SK-N-SH (cell line): ENCODE measurements at places on chromosomes 1 and 21. TPM values are rescaled to one million over a fixed set of nuclear protein-coding genes. Genes with fewer than 3 reads are reported as not detected.

- DNase-seq = no peak
- H3K4me3 ChIP-seq = no peak overlapping the region
- H3K36me3 ChIP-seq = no peaks in the 10 kb centered on the region
- H3K4me1 ChIP-seq = peaks cover 11% of the 10 kb centered on the region
Measured at GRCh38 chr1:230875370-230875769, 7.0 kb upstream of the C1orf198 start.

DNA sequence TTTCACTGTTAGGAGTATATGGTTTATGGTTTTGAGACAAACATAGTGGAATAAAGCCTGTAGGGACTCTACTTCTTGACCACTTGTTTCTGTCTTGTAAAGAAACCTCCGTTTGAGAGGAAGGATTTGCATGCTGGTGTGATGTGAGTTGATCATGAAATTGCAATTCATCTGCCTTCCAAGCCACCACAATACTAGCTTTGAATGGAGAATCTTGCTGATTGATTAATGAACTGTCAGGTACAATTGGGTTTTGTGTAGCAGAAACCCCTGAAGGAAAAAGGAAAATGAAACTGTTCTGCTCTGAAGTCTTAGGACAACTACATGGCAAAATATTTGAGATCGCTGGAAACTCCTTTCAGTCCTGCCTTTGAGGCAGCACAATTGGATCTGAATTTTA, 90.7 kb downstream of the VPS13D start:
- H3K36me3 ChIP-seq = peaks cover 33% of the 10 kb centered on the region
- H3K4me3 ChIP-seq = no peak overlapping the region
- DNase-seq = no peak

DNA sequence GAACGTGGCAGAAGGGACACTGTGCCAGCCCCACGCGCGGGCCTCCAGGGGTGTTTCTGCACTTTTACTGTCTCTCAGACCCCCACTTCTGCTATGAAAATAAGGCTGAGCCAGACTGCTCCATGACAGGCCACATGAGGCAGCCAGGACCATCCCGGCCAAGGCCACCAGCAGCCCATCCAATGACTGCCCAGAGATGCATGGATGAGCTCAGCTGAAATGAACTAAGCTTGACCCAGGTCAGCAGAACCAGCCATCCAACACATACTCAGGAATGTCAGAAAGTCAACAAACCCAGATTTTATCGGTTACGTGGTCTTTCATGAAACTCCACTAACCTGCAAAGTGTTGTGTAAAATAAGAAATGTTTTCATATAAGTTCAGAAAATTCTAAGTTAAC, 51.2 kb downstream of the CCDC185 start:
- no peaks in the 10 kb centered on the region for H3K36me3 ChIP-seq
- H3K27me3 ChIP-seq = no peaks in the 10 kb centered on the region
- no peak overlapping the region for H3K27ac ChIP-seq
- no peaks in the 10 kb centered on the region for H3K4me1 ChIP-seq

Gene COL16A1
- 9.0 and 10.4 TPM in 2 replicates for polyA plus RNA-seq

DNA sequence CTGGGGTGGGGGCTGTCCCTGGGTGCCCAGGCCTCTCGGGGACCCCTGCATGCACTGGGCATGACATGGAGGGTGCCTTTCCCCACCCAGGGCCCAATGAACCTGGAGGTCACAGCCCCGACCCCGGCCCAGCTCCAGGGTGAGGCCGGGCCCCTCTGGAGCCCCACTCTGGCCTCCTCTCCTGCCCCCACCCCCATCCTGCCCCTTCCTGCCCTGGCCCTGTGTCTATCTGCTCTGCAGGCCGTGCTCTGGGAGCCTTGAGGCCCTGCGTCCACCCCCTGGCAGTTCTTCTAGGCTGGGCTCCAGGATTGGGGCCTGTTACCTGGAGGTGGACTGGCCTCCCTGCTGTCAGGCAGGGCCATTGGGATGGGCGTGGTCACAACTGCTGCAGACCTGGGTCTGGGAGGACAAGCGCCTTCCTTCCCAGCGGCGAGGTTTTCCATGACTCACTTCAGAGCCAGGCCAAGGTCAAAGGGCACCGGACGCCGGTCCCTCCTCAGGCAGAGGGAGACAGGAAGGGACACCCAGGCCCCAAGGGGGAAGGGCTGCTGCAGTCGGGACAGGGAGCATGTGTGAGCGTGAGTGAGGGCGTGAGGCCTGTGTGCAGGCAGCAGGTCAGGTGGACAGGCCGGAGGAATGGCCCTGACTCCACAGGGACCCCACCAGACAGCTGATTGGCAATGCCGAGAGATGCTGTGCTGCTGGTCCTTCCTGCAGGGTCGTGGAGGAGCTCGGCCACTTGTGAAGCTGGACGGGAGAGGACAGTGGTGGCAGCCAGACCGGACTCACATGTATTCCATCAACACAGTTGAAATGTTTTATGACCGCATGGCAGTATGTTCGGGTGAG, 31.1 kb upstream of the POFUT2 start:
- H3K4me1 ChIP-seq = peaks cover 25% of the 10 kb centered on the region
- no peaks in the 10 kb centered on the region for H3K27me3 ChIP-seq
- peak overlapping the region; percentile 87 for H3K27ac ChIP-seq
- H3K36me3 ChIP-seq = no peaks in the 10 kb centered on the region
- no peak overlapping the region for H3K4me3 ChIP-seq
- no peak for DNase-seq

GRCh38 chr1:170804419-170804818, 130.9 kb upstream of the MROH9 start:
- peaks cover 6% of the 10 kb centered on the region for H3K4me1 ChIP-seq
- H3K27ac ChIP-seq = peak overlapping the region; percentile 100
- H3K27me3 ChIP-seq = no peaks in the 10 kb centered on the region

Gene ASH1L
- polyA plus RNA-seq = 13.4 and 13.7 TPM in 2 replicates

- no peak overlapping the region for H3K27ac ChIP-seq
- H3K36me3 ChIP-seq = no peaks in the 10 kb centered on the region
- peaks cover 8% of the 10 kb centered on the region; the same call in 1 of the 2 replicates for H3K4me1 ChIP-seq
- no peak for DNase-seq
Measured at GRCh38 chr1:94079080-94079940, 41.6 kb downstream of the ABCA4 start.

- H3K4me1 ChIP-seq = no peaks in the 10 kb centered on the region
- DNase-seq = no peak
- H3K27ac ChIP-seq = no peak overlapping the region
- H3K27me3 ChIP-seq = no peaks in the 10 kb centered on the region
Measured at GRCh38 chr1:160541622-160542302, 18.7 kb upstream of the SLAMF6 start.

Gene ITLN1
- not detected in 2 replicates for polyA plus RNA-seq

GRCh38 chr1:87510540-87510939, 181.9 kb downstream of the LMO4 start:
- peaks cover 4% of the 10 kb centered on the region; the same call in 1 of the 2 replicates for H3K4me1 ChIP-seq
- H3K27ac ChIP-seq = no peak overlapping the region
- H3K27me3 ChIP-seq = no peaks in the 10 kb centered on the region
- H3K4me3 ChIP-seq = no peak overlapping the region
- no peak for DNase-seq

DNA sequence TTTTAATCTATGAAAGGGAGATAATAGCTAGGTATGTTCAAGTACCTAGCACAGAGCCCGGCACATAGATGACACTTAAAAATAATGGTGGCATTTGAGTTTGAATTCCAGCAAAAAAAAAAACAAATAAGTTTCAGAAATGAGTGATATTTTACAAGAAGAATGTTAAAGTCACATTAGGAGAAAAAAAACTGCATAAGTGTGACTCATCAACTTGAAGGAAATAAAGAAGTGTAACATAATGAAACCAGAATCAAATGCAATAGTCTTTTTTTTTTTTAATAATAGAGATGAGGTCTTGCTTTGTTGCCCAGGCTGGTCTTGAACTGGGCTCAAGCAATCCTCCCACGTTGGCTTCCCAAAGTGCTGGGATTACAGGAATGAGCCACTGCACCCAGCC, 17.1 kb downstream of the DNASE2B start:
- no peak overlapping the region for H3K27ac ChIP-seq
- H3K4me1 ChIP-seq = no peaks in the 10 kb centered on the region
- no peaks in the 10 kb centered on the region for H3K36me3 ChIP-seq
- no peak for DNase-seq
- H3K4me3 ChIP-seq = no peak overlapping the region
- H3K27me3 ChIP-seq = no peaks in the 10 kb centered on the region

Gene HTR6
- 0.05 and 0.10 TPM in 2 replicates for polyA plus RNA-seq

DNA sequence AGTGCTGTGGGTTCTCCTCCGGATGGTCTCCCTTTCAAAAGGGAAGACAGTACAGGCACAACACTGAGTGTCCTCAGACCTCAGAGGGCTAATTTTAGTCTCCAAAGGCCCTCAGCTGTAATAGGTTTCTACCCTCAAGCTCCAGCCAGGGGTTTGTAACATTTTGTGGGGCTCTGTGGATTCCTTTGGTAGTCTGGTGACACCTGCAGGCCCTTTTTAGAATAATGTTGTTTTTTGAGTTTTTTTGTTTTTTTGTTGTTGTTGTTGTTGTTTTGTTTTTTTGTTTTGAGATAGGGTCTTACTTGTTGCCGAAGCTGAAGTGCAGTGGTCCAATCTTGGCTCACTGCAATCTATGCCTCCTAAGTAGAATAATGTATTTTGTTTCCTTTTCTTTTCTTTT, 15.0 kb upstream of the TMEM201 start:
- H3K4me1 ChIP-seq = no peaks in the 10 kb centered on the region
- peaks cover 14% of the 10 kb centered on the region for H3K36me3 ChIP-seq
- H3K27me3 ChIP-seq = no peaks in the 10 kb centered on the region
- H3K27ac ChIP-seq = no peak overlapping the region

Gene C4BPA
- polyA plus RNA-seq = not detected in 2 replicates

DNA sequence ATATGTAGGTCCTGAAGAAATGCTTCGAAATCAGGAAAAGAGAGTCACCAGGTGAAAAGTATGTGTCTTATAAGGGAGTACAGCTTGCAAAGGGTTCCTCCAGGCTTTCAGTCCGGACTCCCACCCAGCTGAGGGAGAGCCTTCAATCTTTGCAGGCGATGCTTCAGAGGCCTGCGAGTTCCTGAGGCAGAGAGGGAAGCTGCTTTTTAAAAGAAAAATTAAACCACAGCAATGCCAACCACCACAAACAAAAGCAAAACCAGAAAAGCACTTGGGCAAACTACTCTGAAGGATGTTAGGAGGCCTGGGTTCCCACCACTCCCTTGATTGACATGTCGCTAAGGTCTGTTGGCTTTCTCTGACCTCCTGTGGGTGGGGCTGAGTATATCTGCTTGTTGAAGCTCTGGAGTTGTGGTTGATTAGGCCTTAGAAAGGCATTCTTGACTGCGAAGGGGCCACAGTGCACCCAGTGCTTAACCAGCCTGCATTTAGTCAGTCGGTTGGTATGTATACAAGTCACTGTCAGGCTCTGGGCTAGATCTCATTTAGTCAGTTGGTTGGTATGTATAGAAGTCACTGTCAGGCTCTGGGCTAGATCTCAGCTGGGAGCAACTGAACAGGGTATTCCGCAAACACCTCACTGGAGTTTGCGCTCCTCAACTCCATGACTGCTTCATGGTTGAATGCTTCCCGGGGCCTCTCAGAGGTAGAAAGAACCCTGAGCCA, 1.2 kb downstream of the NIPAL3 start:
- H3K36me3 ChIP-seq = peaks cover 6% of the 10 kb centered on the region
- peak overlapping the region; percentile 91 for H3K4me3 ChIP-seq
- H3K4me1 ChIP-seq = peaks cover 32% of the 10 kb centered on the region

- H3K27ac ChIP-seq = no peak overlapping the region
- H3K36me3 ChIP-seq = peaks cover 11% of the 10 kb centered on the region
- no peak for DNase-seq
Measured at GRCh38 chr1:156551066-156551643, 21.2 kb downstream of the IQGAP3 start.

GRCh38 chr1:204417074-204417997, 5.7 kb upstream of the PPP1R15B start:
- no peaks in the 10 kb centered on the region for H3K27me3 ChIP-seq
- peaks cover 29% of the 10 kb centered on the region for H3K4me1 ChIP-seq
- DNase-seq = peak; percentile 65
- peak overlapping the region; percentile 90 for H3K27ac ChIP-seq
- no peaks in the 10 kb centered on the region for H3K36me3 ChIP-seq

Gene LCE3D
- polyA plus RNA-seq = not detected in 2 replicates

Gene EXTL2
- polyA plus RNA-seq = 20.3 and 32.5 TPM in 2 replicates

DNA sequence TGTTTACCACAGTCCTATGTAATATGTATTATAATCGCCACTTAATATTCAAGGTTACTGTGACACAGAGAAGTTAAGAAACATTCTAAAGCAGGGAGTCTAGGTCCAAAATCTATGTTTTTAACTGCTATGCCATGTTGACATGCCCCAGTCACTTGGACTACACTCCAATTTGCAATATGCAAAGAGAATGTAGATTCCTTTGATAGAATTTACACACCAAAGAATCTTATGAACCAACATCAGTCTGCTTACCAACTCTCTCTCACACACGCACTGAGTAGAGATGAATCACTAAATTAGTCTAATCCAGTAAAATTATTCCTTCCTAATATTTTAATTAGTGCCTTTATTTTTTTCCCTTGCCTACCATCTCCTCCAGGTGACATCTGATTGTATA, 266.2 kb downstream of the OLFM3 start:
- no peaks in the 10 kb centered on the region; the same call in 1 of the 2 replicates for H3K4me1 ChIP-seq
- no peak for DNase-seq
- no peak overlapping the region for H3K27ac ChIP-seq
- no peaks in the 10 kb centered on the region for H3K27me3 ChIP-seq
- H3K4me3 ChIP-seq = no peak overlapping the region

Gene PANK4
- polyA plus RNA-seq = 15.1 and 16.6 TPM in 2 replicates

- no peak overlapping the region for H3K27ac ChIP-seq
- H3K4me1 ChIP-seq = no peaks in the 10 kb centered on the region
Measured at GRCh38 chr21:45505416-45506021, 36.7 kb downstream of the SLC19A1 start.

Gene STYXL2
- polyA plus RNA-seq = not detected in 2 replicates

DNA sequence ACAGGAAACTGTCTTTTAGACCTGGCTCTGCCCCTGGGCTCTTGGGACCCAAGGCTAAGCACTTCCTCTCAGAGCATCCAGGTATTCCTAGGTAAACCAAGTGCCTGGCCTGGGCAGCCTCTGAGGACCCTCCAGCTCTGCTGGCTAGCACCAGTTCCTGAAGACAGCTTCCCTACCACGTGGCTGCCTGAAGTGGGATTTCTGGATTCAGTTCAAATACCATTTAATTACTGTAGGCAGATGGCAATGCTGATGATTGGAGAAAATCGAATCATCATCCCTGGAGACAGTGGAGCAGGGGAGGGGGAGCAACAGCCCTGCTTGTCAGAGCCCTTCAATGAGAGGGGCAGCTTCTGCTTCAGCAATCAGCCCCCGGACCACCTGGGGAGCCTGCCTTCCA, 11.9 kb downstream of the KIF21B start:
- no peak overlapping the region for H3K27ac ChIP-seq
- H3K36me3 ChIP-seq = no peaks in the 10 kb centered on the region
- no peaks in the 10 kb centered on the region for H3K27me3 ChIP-seq
- peak; percentile 87 for DNase-seq
- no peak overlapping the region for H3K4me3 ChIP-seq

Gene CCDC30
- 0.94 and 1.4 TPM in 2 replicates for polyA plus RNA-seq

Gene ADAM30
- polyA plus RNA-seq = not detected in 2 replicates

GRCh38 chr1:2047749-2048729, 2.2 kb upstream of the PRKCZ start:
- H3K4me1 ChIP-seq = peaks cover 17% of the 10 kb centered on the region; the same call in 1 of the 2 replicates
- H3K27me3 ChIP-seq = no peaks in the 10 kb centered on the region
- DNase-seq = no peak
- H3K4me3 ChIP-seq = no peak overlapping the region

- no peaks in the 10 kb centered on the region for H3K27me3 ChIP-seq
- no peak for DNase-seq
- 0 out of 2 replicates have a peak, but pooled peaks cover 6% of the 10 kb centered on the region for H3K4me1 ChIP-seq
Measured at GRCh38 chr1:21143138-21143537, 33.6 kb downstream of the EIF4G3 start.
